Stimulated activated CD4-positive, alpha-beta T cell treated with anti-CD3 and anti-CD28 coated beads, Interleukin-4, amount 100 ng/mL, for 4 hours (primary cell): ENCODE measurements at places on chromosomes 7 and 10.

DNA sequence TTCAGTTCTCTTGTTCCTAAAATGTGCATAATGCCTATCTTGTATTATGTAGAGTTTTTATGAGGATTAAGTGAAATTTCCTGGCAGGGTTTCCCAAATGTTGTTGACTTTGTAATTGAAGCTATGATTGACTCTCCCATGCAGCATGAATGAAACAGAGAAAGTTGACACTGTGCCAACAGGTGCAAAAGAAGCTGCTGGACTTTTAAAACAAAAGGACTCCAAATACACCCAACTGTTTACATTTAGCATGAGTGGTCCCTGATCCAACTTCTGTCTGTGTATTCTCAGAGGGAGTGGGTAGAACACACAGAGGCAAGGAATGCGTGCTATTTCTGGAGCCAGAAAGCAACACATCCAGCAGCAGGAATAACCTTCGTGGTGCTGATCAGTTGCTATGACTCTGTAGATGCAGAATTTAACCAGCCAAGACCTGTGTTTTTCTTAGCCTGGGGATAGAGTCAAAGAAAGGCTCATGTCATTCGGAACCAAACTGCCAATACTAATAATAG, 14.4 kb upstream of the RBM20 start:
- DNase-seq: no peak

- DNase-seq: no peak
These were observed 60.1 kb downstream of the ERCC6 start for GRCh38 chr10:49478819-49479218.

- no peak for DNase-seq
These were observed 1144.6 kb downstream of the SORCS3 start for GRCh38 chr10:105785721-105786120.

GRCh38 chr10:80371467-80371866, 14.9 kb downstream of the DYDC2 start:
- no peak for DNase-seq

GRCh38 chr10:130560116-130560515, 423.9 kb downstream of the GLRX3 start:
- no peak for DNase-seq

GRCh38 chr10:71232089-71232998, 20.0 kb downstream of the UNC5B start:
- no peak for DNase-seq

DNA sequence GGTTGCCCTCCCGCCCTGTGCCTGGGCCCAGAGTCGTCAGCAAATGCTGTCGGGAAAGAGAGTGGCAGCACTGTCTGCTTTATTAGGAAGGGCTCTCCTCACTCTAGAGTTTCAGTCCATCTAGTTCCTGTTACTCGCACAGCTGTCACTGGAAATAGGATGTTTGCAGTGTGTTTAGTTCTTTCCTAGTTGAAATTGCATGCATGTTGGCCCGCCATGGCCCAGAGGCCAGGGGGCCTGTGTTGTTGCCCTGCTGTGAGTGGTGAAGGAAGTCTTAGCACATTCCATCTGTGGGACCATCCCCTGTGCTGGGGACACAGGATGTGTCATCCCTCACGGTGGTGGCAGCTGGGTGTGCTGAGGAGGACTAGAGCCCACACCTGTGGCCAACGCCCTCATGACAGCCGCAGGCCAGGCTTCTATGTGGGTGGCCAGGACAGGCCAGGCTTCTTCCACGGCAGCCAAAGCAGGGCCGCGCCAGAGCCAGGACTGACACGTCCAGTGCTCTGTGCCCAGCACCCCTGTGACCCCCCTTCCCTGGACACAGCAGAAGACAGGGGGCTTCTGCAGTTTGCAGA, 45.4 kb downstream of the ZNF467 start:
- DNase-seq: no peak

DNA sequence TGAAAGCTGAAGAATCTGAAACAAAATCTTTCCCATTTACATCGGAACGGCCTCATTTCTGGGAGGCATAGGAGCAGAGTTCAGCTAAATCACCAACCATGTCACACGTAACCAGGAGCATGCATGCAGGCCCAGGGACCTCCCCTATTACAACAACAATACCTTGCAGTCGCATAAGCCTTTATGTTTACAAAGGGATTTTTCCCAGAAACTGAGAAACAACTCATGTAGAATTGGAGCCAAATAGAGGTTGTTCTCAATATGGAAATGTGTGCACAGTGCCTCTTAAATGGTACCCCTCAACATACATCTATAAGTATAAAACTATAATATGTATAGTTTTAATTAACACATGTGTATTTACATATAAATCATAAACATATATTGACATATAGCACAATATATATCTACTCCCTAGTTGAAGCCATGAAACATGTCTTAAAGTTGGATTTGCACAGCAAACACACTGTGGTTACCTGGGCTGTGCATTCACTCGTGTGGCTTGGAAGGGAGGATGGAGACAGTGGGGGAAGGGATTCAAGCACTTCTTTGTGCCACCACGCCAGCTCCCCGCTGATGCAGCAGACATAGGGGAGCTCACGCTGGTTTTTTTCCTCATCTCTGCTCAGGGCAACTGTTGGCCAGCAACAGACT, 35.0 kb upstream of the DGKI start:
- no peak for DNase-seq

DNA sequence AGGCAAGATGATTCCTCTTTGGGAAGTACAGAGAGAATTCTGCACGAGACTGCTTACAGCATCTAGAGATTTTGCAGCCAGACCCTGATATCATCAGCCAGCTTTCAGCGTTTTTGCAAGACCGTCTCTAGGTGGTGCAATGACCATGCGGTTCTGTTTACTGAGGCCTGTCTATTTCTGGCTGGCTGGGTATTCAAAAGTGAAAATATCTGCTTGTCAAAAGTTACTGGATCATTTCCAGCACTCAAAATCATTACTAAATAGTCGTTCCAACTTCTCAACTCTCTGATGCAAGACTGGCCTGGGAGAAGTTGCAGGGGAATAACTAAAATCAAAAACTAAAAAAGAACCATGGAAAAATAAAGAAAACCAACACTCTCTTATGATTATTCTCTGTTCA, 240.1 kb downstream of the ELMO1 start:
- no peak for DNase-seq

- no peak for DNase-seq
These were observed 94.4 kb upstream of the STEAP4 start for GRCh38 chr7:88401009-88401623.

DNA sequence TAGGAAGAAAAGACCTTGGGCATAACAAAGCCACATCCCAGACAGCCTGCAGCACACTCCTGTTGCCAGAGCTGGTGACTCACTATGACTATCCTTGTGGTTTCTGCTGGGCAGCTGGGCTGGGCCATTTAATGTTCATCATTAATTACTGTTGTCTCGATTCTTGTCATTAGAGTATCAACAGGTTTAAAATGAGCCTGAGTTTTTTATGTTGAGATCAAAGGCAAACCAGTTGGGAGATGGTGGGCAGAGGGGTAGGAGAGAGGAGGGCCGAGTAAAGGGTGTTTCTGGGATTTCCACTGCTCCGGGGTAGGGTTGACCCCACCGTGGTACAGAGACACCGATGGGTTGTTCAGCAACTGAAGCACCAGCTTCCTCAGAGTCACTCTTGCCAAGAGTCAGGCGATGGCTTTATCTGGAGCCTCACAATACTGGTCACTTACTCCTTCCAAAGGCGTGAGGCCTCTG, 128.7 kb upstream of the LYZL1 start:
- DNase-seq: no peak

DNA sequence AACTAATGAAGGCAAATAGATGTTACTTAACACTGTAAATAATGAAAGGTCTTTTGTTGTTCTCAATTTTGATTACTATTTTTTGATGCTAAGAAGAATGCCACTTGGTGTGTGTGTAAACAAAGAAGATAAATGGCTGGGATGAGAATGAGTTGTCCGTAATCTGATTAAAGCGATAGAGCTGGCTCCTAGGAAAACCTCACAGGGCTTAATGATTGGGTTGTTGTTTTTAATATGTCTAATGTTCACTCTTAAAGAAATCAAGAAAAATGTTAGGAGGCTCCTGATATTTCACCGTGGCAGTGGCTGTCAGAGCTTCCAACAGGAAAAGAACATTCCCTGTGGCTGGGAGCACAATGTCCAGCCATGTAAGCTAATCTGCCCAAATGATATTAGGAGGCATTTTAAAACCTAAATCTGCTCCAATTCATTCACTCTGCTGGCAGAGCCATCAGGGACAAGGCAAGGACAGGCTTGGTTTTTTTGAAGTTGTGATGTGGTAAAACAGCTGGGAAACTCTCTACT, 243.9 kb downstream of the SNX10 start:
- DNase-seq: no peak

DNA sequence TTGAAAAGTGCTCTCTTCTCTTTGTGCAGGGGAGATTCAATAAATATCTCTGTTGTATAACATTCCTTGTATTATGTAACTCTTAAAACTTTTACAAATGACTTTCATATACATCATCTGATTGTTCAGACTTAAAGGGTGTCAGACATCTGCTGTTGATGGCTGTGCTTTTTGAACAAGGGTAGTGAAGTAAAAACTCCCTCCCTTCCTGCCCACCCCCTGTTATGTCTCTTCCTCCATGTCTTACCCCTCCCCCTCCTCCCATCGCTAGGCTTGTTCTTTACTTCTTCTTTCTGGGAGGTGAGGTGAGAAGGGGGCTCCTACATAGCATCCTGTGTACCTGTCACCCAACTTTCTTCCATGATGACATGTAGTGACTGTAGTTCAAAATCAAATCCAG, 23.4 kb upstream of the ABCB4 start:
- DNase-seq: no peak

GRCh38 chr10:11773761-11774441, 31.7 kb downstream of the ECHDC3 start:
- DNase-seq: no peak

DNA sequence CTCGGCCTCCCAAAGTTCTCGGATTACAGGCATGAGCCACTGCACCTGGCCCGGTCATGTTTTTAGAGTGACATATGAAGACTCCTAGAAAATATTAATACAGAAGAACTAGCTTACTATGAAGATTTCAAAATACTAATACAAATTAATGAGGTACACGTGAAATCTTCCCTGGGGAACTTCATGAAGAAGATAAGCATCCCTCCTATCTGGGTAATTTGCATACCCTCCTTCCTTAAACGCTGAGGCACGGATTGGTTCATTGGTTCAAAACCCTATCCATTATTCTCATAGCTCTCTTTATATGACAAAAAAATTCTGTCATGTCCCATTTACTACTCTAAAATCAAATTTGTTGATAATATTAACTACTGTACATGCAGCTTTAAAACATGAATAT, 224.8 kb upstream of the KLF14 start:
- no peak for DNase-seq

- DNase-seq: no peak
These were observed 74.0 kb upstream of the CCDC6 start for GRCh38 chr10:59980356-59980755.

DNA sequence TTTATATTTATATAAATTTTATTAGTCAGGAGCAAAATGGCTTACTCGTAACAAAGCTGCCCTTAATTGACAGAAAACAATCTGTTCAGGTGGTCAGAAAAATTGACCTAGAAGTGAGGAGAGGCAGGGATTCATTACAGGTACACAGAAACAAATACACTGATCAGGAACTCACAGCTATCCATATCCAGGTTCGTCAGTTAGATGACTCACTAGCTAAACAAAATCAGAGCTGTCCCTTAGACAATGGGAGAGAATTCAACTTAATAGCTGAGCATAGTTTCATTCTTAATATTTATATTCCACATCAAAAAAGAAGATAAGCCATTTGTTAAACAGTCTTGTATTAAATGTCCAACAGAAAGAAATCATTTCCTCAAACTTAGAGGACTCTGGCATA, 41.7 kb downstream of the HYCC1 start:
- no peak for DNase-seq

GRCh38 chr10:119518176-119518575, 24.3 kb downstream of the RGS10 start:
- no peak for DNase-seq

DNA sequence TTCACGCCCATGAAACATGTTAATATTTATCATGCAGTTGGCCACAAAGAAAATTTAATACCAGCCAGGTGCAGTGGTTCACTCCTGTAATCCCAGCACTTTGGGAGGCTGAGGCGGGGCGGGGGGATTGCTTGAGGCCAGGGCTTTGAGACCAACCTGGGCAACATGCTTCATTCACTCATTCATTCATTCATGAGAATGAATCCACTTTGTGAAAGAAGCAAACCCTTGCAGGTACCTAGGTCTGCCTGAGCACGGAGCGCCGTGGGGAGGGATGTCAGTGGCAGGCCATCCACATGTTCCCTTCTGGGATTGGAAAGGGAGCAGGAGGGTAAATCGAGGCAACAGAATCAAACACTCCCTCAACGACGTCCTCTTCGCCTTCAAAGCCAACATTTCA, 4.7 kb downstream of the ANXA11 start:
- no peak for DNase-seq

DNA sequence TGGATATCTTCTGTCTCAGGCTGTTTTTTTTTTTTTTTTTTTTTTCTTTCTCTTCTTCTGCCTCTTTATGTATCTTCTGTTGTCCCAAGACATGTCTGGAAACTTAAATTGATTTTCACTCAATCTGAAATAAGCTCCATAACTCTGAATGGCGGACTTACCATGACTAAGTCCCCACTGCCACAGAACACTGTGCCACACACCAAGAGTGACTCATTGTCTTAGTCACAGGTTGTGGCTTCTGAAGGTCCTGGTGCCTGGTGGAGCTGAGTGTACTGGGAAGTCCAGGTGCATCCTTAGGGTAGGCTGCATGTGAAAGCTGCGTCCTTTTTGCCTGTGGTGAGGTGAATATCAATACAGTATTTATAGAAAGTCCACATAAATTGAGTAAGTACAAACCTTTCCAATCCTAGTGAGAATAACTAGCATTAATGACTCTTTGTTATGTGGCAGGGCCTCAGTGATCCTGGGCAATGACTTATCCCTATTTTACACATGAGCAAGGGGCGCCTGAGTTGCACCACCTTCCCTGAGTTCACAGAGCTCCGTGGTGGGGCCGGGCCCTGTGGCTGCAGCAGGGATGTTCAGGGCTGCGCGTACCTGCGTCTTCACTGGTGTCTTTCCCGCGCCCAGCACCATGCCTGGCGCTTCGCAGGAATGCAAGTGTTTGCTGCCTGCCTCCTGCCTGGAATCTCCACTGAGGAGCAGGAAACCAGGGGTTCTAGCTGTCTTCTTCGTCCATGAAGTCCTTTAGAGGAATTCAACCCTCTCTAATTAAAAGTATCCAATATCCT, 4.3 kb downstream of the PFKP start:
- peak; percentile 20 for DNase-seq

- no peak for DNase-seq
These were observed 8.6 kb downstream of the TRIM56 start for GRCh38 chr7:101093906-101094305.

GRCh38 chr7:155346285-155346684, 48.6 kb downstream of the INSIG1 start:
- no peak for DNase-seq

- no peak for DNase-seq
These were observed 101.4 kb downstream of the C10orf105 start for GRCh38 chr10:71618176-71618575.

DNA sequence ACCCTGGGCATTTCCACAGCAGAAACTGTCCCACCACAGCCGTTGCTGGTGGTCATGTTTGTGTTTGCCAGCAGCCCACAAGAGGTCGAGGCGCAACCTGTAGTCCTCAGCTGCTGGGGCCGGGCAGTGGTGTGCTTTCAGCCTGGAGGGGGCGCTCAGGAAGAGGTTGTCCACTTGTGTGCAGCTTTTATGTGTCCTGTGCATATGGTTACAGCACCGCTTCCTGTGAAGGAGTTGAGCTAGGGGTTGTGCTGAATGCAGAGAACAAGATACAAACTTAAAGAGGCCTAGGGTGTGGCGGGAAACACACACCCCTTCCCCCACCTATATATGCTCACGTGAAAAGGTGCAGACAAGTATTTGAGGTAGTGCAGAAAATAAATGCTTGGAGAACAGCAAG, 29.5 kb upstream of the PFKFB3 start:
- DNase-seq: peak; percentile 22

GRCh38 chr7:128044064-128044463, 12.8 kb upstream of the LRRC4 start:
- DNase-seq: no peak
